ENCODE measurements at places on chromosomes 1 and 21.

GRCh38 chr1:19512545-19512944 is 27.2 kb upstream of the CAPZB start:
- DNase-seq: no peak

GRCh38 chr1:43558346-43558841 is 27.7 kb downstream of the PTPRF start:
- no peak for DNase-seq

DNA sequence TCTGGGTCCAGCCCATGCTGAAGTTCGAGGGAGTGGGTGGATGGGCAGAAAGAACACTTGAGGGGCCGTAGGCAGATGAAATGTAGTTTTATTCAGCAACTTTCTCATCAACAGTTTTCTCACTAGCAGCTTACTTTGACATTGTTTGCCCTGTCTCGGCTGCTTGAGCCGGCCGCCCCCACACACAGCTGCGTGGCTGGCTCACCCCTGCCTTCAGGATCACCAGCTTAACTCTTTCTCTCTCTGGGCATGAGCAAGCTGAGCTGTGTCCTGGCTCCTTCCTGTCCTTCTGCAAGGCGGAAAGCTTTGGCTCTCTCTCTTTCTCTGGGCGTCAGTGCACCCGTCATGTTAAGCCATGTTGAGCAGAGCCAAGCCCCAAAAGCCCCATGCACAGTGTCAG is 104.4 kb upstream of the GNG12 start:
- no peak for DNase-seq

DNA sequence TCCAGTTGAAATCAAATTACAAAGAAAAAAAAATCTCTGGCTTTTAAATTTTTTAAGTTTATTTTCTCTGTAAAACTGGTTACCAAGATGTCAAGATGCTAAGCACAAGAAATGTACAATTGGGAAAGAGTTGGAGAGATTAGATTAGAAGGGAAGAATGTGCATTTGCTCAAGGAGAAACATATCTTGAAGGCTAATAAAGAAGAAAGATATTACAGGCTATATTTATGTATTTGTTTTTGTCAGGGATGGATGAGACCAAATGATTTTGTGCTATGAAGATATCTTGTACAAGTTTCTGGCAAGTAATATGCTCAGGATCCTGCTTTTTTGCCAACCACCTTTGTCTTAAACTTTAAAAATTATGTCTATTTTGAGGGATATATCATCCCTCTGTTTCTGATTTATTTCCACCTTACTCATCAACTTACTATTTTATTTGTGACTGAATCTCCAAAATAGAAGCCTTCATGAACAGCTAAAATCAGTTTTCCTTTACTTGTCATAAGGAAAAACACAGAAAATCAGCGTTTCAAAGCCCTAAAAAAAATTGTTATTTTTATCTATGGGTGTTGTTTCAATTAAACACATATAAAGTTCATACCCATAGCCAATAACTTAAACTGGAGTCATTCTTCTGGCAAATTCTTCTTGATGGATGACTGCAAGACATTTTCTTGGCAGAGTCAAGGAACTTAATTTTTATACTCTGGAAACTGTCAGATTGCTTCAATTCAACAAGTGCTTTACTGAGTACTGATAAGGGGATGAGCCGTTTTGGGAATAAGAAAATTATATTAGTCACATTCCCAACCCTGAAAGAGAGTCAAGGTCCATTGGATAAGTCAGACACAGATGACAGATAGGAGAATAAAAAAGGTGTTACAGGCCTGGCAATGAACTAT is 141.8 kb downstream of the CTH start:
- DNase-seq: no peak

GRCh38 chr21:46255758-46256337 is 27.3 kb upstream of the LSS start:
- DNase-seq: no peak
